ENCODE measurements at places on chromosomes 2 and 18. TPM values are rescaled to one million over a fixed set of nuclear protein-coding genes. Genes with fewer than 3 reads are reported as not detected.

DNA sequence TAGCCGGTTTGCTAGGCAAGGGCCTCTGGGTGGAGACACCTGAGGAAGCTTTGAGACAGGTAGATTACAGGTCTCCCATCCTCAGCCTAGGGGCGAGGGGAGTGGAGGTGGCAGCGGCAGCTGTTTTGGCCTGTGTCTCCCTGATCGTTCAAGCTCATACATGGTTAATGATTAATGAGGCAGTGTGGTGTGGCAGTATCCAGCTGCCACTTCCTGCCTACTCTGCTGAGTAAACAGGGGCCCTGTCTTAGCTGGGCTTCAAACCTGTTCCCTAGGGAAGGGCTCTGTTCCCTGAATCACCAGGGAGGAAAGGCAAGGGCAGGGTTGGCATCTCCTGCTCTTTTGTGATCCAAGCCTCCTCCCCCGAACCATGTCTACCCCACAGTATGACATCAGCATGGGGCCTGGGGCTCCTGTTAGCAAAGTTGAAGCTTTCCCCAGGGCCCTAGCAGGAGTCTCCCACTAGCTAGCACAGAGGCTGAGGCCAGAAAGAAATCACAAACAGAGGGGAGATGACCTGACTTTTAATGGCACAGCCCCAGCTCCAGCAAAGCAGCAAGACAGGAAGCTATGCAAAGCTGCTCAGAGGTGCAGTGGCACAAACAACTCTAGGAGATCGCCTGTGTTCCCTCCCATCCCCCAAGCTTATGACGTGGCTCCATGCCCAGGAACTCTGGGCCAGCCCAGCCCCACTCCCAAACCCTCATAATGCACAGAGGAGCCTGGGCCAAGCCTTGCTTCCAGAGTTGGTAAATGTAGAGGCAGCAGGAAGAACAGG is 3.7 kb upstream of the TUBA4B start:
- no peak for DNase-seq

DNA sequence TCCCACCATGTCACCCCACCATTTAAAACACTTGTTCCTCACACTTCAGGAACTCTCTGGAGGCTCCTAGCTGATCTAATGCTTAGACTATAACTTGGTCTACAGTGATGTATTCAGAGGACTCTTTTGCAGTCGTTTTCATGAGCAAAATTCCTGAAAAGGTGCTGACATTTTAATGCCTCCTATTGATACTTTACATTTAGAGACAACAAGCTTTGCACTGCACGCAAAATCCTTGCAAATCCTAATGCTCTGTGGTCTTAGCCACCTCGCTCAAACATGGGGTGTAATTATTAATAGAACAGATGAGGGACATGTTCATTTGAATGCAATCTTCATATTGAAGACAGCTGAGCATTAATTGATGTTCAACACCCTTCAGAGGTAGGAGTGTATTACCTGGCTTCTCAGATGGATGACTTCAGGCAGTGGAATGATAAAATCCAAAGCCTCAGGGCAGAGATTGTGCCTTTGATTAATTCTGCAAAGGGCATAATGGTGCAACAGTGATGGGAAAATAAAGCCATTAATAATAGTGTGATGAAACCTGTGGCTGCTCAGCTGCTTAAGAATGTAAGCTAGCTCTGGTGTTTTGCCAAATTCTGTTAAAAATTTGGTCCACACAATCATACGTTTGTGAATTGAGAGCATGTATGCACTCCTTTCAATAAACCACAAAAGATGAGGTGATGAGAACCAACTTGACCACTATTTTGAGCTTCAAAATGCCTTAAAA is 5.4 kb downstream of the CTAGE1 start:
- DNase-seq = no peak

GRCh38 chr2:69694894-69695849 is 46.8 kb upstream of the ANXA4 start:
- DNase-seq = no peak

GRCh38 chr2:67479261-67479660 is 82.1 kb downstream of the ETAA1 start:
- DNase-seq = no peak

Gene SERPINB4
- not detected for total RNA-seq

Gene HNMT
- 0.84 TPM for total RNA-seq

Data from neural progenitor cell (in vitro differentiated cells).